ENCODE measurements at places on chromosomes 4 and X.
A peak's percentile ranks its signal among the peaks of the same experiment; 100 is the strongest.

DNA sequence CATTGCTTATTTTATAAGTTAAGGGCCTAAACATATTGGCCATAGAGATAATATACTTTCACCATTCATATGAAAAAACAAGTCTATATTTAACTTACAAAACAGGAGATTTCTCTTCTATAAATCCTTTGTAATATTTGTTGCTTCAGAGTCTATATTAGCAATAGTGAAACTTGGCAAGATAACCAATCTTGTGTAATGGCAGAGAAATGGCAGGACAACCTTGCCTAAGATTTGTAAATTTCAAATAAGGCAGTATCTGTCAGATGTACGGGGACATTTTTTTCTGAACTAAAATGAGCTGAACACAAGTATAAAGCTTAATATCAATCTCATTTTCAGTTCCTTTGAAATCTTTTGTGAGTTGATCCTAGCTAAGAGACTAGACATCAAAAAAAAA is 17.8 kb upstream of the CPEB2 start:
- no peak for DNase-seq

DNA sequence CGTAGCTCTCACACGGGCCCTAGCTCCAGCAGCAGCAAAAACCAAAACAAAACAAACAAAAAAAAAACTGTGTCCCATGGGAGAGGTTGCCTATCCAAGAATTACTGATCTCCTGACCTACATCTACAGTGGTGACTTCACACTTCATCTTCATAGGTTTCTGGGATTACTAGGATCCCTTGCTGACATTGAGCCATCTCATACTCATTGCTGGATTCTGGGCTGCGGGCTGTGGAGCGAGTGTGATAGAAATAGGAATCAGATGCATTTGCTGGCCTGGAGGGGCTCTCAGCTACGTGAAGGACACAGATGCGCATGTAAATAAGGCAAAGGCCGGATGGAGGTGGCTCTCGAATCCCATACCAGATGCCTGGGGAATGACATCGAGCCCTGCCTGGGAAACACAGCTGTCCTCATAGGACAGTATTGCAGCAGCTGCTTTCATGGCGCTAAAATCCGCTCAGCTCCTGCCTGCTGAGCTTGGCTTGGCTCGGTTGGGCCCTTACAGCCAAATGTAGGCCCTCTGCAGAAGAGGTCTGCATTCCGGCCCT is 41.7 kb downstream of the CNGA2 start:
- no peak for DNase-seq

DNA sequence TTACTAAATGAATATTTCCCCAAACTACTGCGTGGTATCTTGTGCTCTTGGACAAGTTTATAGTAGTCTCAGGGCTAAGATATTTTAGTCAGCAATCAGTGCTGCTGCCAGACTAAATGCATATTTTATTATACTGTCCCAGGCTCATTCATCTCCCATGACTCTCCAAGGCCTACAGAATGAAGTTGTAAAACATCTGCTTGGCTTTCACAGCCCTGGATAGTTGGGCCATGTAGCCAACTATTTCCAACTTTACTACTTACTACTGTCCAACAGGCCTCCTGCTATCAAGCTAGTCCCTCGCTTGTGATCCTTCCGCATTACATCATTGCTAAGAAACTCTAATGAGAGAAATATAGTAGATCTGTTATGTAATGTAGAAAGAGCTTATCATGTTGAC is 31.4 kb downstream of the MAGEB16 start:
- DNase-seq = no peak

- no peak for DNase-seq
Observed at GRCh38 chr4:1249731-1250526, 999 bp upstream of the CTBP1 start.

GRCh38 chr4:101328063-101328602 is 19.2 kb downstream of the PPP3CA start:
- DNase-seq = no peak

DNA sequence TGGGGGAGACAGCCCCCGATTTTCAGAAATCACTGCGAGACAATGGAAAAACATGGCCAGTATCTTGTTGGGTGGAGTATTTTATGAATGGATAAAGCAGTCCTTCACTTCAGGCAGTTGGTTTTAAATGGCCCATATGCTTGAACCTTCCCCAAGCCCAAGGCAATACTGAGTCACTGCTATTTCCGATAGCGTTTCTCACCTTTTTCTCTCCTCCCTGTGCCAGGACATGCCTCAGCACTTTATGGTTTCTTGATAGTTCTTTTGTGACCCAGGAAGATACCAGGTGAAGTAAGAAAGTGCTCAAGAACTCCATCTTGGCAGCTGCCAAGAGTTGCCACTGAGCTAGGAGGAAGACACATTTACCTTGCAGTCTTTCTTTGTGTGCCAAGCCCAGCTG is 26.8 kb upstream of the ESX1 start:
- DNase-seq = no peak

DNA sequence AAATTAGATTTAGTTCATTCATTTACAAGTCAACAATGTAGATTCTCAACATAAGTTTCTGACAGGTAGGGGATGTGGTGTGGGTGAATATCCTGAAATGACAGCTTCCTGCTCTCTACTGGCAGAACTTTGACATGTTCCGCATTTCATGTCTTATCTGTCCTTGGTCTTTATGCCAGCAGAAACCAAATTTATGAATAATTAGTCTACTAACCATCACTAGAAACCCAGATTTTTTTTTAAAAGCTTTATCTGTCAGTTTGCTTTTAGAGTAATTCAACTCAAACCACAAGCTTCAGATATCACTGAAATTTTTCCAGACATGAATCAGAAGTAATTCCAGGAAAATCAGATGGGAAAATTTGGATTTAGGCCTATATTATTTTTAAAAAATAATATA is 17.9 kb downstream of the COQ2 start:
- no peak for DNase-seq

GRCh38 chr4:159151689-159152088 is 48.8 kb downstream of the RAPGEF2 start:
- DNase-seq = no peak

- DNase-seq = no peak
Observed at GRCh38 chrX:12197030-12197429, 58.8 kb downstream of the FRMPD4 start.

- DNase-seq = no peak
Observed at GRCh38 chr4:150250293-150250997, 172.2 kb downstream of the DCLK2 start.

DNA sequence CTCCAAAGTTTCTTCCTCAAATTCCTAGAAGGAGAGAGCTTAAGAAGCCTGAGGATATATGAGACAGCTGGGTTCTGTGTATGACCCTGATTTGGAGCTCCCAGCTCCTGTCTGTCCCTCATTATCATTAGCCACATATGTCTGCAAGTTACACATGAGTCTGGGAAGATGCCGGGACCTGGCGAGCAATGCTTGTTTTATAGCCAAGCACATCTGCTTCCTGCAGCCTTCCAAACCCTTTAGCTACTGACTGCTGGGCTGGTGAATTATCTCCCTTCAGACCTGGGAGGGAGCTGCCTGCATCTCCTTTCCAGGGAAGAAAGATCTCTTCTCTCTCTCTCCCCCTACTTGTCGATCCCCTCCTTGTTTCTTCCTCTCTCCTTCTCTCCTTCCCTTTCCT is 556.7 kb upstream of the BOD1L1 start:
- no peak for DNase-seq

GRCh38 chr4:125155251-125155650 is 159.5 kb upstream of the FAT4 start:
- no peak for DNase-seq

DNA sequence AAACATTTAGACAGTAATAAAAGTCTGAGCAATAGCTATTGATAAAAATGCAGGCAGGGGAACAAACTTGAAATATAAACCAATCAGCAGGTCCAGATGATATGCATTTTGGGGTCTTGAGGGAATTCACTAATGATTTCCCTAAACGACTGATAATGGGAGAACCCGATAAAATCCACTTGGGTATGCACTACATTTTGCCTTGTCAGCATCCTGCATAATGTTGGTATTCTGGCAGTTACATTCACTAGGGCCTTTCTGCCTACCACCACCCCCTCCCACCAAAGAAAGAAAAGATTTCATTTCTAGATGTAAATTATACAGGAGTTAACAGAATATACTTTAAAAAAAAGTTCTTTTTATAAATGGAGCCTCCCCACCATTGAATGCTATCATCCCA is 63.5 kb upstream of the IL1RAPL2 start:
- no peak for DNase-seq

- peak; percentile 75 for DNase-seq
Observed at GRCh38 chr4:57154191-57154590, 44.0 kb upstream of the IGFBP7 start.

DNA sequence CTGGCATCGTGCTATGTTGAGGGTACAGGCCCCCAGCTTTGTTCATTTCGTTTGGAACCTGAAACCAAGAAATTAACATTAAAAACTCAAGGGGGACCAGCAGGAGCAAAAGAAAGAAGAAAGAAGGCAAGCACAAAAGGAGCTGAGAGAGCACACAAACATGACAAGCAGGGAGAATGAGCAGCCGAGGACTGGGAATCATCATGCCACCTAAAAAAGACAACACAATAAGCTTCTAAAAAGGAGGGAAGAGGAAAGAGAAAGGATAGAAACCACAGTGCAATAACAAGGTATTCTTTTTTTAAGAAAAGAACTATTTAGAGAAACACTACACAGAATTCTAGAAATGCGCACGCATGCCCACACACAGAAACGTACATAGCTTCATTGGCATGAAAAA is 103.2 kb upstream of the FAM9B start:
- no peak for DNase-seq
